Prostate gland (tissue), 2 donors: ENCODE measurements at places on chromosomes 3 and 15.
A peak's percentile ranks its signal among the peaks of the same experiment; 100 is the strongest.

DNA sequence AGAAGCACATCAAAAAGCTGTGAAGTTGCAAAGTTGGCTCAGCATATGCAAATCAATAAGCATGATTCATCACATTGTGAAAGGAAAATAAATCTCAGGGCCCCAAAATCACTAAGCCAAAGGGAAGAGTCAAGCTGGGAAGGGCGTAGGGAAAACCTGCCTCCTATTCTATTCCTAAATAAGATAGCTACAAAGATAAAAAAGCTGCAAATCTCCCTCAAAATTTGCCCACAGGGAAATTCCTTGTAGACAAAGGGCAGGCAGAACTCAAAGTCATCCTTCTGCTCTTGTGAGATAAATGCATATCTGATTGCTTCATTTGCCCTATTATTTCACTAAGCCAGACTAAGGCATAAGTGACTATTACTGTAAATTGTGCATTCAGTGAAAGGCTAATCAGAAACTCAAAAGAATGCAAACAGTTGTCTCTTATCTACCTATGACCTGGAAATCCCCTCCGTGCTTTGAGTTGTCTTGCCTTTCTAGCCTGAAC, 30.5 kb upstream of the CCNL1 start:
- no peaks in the 10 kb centered on the region for H3K4me1 ChIP-seq
- no peaks in the 10 kb centered on the region for H3K27me3 ChIP-seq
- H3K36me3 ChIP-seq, result no peaks in the 10 kb centered on the region
- H3K4me3 ChIP-seq, result no peak overlapping the region
- no peak for DNase-seq

DNA sequence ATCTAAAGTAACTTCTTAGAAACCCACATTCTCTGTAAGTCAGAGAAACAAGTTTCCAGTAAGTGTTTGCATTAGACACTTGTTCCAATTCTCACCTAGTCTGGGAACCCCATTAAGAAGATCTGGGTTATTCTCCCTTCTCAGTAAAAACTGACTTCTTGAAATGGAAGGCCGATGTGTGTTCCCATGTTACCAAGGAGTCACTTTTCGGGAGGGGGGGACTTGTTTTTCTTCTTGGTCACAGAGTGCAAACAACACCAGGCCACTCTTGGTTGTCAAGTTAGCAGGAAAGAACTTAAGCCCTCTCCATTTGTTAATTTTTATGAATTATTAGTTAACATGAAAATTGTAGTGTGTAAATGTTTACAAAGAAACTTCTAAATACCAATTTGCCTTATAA, 55.6 kb downstream of the ITPR1 start:
- DNase-seq, result no peak
- H3K27ac ChIP-seq, result no peak overlapping the region
- H3K4me1 ChIP-seq, result no peaks in the 10 kb centered on the region
- H3K4me3 ChIP-seq, result no peak overlapping the region
- H3K36me3 ChIP-seq, result no peaks in the 10 kb centered on the region

GRCh38 chr15:82572311-82572710, 32.1 kb upstream of the RPS17 start:
- H3K4me3 ChIP-seq, result no peak overlapping the region
- H3K27me3 ChIP-seq, result no peaks in the 10 kb centered on the region
- no peaks in the 10 kb centered on the region for H3K4me1 ChIP-seq
- H3K36me3 ChIP-seq, result no peaks in the 10 kb centered on the region
- no peak overlapping the region for H3K27ac ChIP-seq
- DNase-seq, result no peak

DNA sequence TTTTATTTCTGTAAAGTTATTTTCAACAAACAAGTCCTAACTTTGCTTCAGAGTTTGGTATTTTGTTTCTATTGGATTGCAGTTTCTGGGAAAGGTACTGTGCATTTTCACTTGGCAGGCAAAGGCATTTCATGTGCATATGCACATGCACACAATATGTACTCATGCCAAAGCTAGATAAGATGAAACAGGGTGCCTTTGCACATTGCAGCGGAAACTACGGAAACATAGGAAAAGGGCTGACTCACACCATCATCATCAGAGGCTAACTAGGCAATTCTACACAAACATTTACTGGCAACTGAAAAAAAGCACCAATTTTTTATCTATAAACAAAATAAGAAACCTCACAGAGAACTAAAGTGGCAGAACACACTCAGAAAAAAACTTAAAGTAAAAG, 550.6 kb upstream of the NECTIN3 start:
- DNase-seq, result no peak
- no peak overlapping the region for H3K4me3 ChIP-seq
- no peaks in the 10 kb centered on the region for H3K27me3 ChIP-seq
- H3K36me3 ChIP-seq, result no peaks in the 10 kb centered on the region

GRCh38 chr3:16239780-16240179, 25.0 kb downstream of the DPH3 start:
- H3K27me3 ChIP-seq, result no peaks in the 10 kb centered on the region
- DNase-seq, result no peak
- H3K27ac ChIP-seq, result no peak overlapping the region
- no peaks in the 10 kb centered on the region for H3K36me3 ChIP-seq
- H3K4me1 ChIP-seq, result no peaks in the 10 kb centered on the region

GRCh38 chr3:190432216-190432615, 17.5 kb downstream of the TMEM207 start:
- no peak for DNase-seq
- no peaks in the 10 kb centered on the region for H3K36me3 ChIP-seq
- H3K4me1 ChIP-seq, result no peaks in the 10 kb centered on the region
- no peak overlapping the region for H3K4me3 ChIP-seq
- no peaks in the 10 kb centered on the region for H3K27me3 ChIP-seq

- H3K36me3 ChIP-seq, result no peaks in the 10 kb centered on the region
- H3K27ac ChIP-seq, result peak overlapping the region; percentile 98
These were observed 639 bp downstream of the FOXP1 start for GRCh38 chr3:71582612-71583565.

- no peak overlapping the region for H3K4me3 ChIP-seq
- DNase-seq, result no peak
- H3K4me1 ChIP-seq, result no peaks in the 10 kb centered on the region
- no peak overlapping the region for H3K27ac ChIP-seq
These were observed 161.2 kb upstream of the SYNPR start for GRCh38 chr3:63116922-63117321.

- H3K4me1 ChIP-seq, result no peaks in the 10 kb centered on the region
- H3K27me3 ChIP-seq, result no peaks in the 10 kb centered on the region
- no peak overlapping the region for H3K4me3 ChIP-seq
- DNase-seq, result no peak
- H3K36me3 ChIP-seq, result no peaks in the 10 kb centered on the region
- H3K27ac ChIP-seq, result no peak overlapping the region
These were observed 177.3 kb upstream of the DPH6 start for GRCh38 chr15:35723120-35723847.

GRCh38 chr3:127770671-127771355, 51.5 kb downstream of the MGLL start:
- H3K36me3 ChIP-seq, result no peaks in the 10 kb centered on the region
- H3K4me1 ChIP-seq, result no peaks in the 10 kb centered on the region
- no peak overlapping the region for H3K27ac ChIP-seq

DNA sequence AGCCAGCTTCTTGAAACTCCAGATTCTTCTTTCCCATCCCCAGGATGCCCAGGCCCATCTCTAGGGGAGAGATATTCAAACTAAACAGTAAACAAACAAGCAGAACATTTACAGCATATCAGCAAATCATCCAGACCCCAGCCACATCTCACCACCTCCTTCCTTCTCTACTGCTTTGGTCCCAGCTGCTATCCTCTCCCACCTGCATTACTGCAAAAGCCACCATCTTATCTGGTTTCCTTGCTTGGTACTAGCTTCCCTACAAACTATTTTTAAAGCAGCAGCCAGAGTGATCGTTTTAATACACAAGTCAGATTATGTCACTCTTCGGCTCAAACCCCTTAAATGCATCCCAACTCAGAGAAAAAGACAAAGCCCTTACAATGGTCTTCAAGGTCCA, 4.8 kb downstream of the LYSMD2 start:
- peak overlapping the region; percentile 64 for H3K27ac ChIP-seq
- H3K4me1 ChIP-seq, result no peaks in the 10 kb centered on the region
- no peak for DNase-seq
- H3K4me3 ChIP-seq, result no peak overlapping the region
- H3K36me3 ChIP-seq, result no peaks in the 10 kb centered on the region

GRCh38 chr15:68421798-68422402, 10.1 kb downstream of the ITGA11 start:
- no peak overlapping the region for H3K27ac ChIP-seq
- no peaks in the 10 kb centered on the region for H3K27me3 ChIP-seq
- H3K4me1 ChIP-seq, result no peaks in the 10 kb centered on the region
- H3K4me3 ChIP-seq, result no peak overlapping the region
- H3K36me3 ChIP-seq, result no peaks in the 10 kb centered on the region

- peak within 1 kb of the TSS; percentile 71 for H3K27ac ChIP-seq
- no peaks in the 10 kb centered on the region for H3K27me3 ChIP-seq
- peak; percentile 85 for DNase-seq
- H3K4me1 ChIP-seq, result no peaks in the 10 kb centered on the region
- H3K36me3 ChIP-seq, result no peaks in the 10 kb centered on the region
These were observed at the start of gene C3orf52 for GRCh38 chr3:112086076-112086854. Gene C3orf52, plus strand, starts transcription at chr3:112086389. Its CDS starts 19 bp downstream, at chr3:112086408.

GRCh38 chr3:119628816-119629445, 31.2 kb downstream of the PLA1A start:
- no peak overlapping the region for H3K27ac ChIP-seq
- H3K36me3 ChIP-seq, result no peaks in the 10 kb centered on the region
- no peak overlapping the region for H3K4me3 ChIP-seq
- no peaks in the 10 kb centered on the region for H3K27me3 ChIP-seq

- no peak for DNase-seq
- no peaks in the 10 kb centered on the region for H3K36me3 ChIP-seq
- H3K27ac ChIP-seq, result no peak overlapping the region
- H3K27me3 ChIP-seq, result no peaks in the 10 kb centered on the region
These were observed 209.6 kb upstream of the PLSCR5 start for GRCh38 chr3:146814601-146815315.
